ENCODE measurements at places on chromosomes 3 and 15.

DNA sequence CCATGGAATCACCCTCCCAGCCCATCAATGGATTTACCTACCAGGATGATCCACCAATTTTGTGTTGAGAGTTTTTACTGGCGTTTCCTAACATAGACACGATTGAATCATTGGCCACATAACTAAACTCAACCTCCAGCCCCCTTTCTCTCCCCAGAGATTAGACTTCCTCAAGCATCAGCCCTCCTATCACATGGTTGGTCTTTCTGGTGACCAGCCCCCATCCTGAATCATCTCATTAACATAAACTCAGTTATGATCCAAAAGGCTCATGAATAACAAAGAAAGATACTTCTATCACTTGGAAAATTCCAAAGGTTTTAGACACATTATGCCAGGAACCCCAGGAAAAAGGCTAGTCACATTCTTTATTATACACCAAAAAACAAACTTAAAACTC is 21.2 kb downstream of the PRKAR2A start:
- DNase-seq: no peak

- DNase-seq: no peak
These were observed 724.9 kb upstream of the ARRDC4 start for GRCh38 chr15:97235611-97235985.

- no peak for DNase-seq
These were observed 7.2 kb downstream of the TM4SF1 start for GRCh38 chr3:149369991-149370866.

DNA sequence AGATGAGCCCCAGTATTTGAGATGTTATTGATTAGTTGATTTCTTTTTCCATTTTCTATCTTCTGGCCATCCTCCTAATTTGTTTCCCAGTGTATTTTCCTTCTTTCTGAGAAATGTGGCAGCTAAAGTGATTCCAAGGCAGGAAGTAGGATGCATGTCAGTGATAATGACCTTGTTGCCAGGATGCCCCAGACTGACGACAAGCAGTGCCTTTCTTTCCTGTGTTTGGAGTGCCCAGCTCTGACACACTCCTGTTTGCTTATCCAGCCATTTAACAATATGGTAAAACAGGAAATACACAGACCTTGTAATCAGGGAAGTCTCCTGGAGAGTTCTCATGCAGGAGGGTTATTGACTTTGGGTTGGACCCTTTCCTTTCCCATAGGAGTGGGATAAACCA is 20.4 kb downstream of the TMOD2 start:
- DNase-seq: no peak

DNA sequence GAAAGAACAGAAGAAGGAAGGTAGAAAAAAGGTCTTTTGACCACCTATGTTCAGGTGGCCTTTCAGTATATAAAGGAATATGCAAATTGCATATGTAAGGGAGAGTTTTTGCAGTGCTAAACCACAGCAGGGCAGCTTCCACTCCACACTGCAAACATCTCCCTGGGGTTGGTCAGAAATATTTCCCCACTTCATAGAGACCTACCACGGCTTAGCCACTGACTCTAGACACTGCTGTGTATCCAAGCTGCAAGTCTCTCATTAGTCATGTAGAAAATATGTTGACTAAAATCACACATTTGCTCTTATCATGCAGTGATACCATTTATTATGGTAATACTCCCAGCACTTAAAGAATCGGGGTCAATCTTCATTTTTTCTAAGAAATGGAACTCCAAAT is 214.9 kb upstream of the NR2F2 start:
- DNase-seq: no peak

DNA sequence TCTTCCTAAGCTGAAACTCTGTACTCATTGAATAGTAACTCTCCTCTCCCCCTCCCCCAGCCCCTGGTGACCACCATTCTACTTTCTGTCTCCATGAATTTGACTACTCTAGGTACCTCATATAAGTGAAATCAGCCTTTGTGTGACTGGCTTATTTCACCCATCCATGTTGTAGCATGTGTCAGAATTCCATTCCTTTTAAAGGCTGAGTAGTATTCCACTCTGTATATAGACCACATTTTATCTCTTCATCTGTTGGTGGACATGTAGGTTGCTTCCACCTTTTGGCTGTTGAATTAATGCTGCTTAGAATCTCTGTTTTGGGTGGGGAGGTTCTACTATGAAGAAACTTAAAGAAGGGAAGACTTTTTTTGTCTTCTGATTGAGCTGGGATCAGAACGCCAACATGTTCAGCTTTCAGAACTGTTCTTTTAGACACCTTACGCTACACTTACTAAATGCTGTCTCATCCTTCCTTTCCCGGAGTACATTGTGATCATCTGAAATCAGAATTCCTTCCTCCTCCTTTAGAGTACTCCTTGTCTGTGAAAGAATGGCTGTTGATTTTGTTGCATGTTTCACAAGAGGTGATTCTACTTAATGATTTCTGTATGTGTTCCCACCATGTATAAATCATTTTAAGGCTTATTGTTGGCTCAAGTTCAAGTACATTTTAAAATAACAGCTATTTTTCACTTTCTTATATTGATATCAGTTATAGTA is 50.3 kb downstream of the MRPS25 start:
- no peak for DNase-seq

- no peak for DNase-seq
These were observed 29.3 kb downstream of the RFT1 start for GRCh38 chr3:53100818-53101466.

- DNase-seq: no peak
These were observed 829.3 kb upstream of the CFAP20DC start for GRCh38 chr3:59879031-59879581.

- DNase-seq: no peak
These were observed 41.1 kb upstream of the AP3B2 start for GRCh38 chr15:82750831-82751180.

GRCh38 chr3:129703913-129704312 is 97.4 kb upstream of the PLXND1 start:
- no peak for DNase-seq

DNA sequence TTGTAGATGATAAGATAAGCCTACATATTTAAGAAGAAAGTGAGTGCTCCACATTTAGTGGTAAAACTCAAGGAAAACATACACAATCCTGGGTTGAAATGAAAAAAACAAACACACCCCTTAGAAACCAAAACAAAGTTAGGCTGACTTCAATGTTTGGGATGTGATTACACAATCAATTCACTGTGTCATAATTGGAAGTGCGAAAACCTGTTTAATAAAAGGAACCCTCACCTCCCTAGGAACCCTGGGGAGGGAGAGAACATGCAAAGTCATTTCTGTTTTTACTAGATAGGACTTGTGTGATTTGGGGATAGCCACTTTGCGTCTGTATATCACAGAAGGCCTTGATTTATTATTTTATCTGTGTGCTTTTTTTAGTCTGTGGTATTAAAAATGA is 275.0 kb downstream of the NFKBIZ start:
- DNase-seq: no peak

DNA sequence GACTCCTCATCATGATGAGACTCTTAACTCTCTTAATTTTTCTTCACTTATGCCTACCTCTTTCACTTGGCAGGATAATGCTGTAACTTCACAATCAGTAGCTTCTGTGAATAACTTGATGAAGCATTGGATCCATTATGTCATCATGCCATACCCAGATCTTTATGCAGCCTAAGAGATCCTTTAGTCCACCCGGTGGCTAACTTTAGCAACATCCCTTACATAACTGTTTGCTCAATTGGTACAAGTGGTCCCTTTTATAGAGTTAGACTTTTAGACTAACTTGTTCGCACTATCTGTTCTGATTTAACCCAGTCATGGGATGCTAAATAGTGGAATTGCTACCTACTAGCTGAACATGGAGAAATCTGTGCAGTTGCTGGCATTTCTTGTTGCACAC is 184.5 kb downstream of the USP13 start:
- DNase-seq: no peak

- DNase-seq: no peak
These were observed 59.2 kb downstream of the UACA start for GRCh38 chr15:70704166-70704565.

- no peak for DNase-seq
These were observed 1.3 kb downstream of the MAP2K1 start for GRCh38 chr15:66388043-66388363.

- no peak for DNase-seq
These were observed 8.3 kb downstream of the TADA3 start for GRCh38 chr3:9783954-9784353.

- no peak for DNase-seq
These were observed 652.5 kb upstream of the NECTIN3 start for GRCh38 chr3:110419096-110419495.

GRCh38 chr15:74631935-74632560 is 16.4 kb downstream of the CLK3 start:
- no peak for DNase-seq

GRCh38 chr15:69126054-69126469 is 34.4 kb upstream of the GLCE start:
- no peak for DNase-seq

- DNase-seq: no peak
These were observed 601.7 kb downstream of the SI start for GRCh38 chr3:164476631-164477030.

DNA sequence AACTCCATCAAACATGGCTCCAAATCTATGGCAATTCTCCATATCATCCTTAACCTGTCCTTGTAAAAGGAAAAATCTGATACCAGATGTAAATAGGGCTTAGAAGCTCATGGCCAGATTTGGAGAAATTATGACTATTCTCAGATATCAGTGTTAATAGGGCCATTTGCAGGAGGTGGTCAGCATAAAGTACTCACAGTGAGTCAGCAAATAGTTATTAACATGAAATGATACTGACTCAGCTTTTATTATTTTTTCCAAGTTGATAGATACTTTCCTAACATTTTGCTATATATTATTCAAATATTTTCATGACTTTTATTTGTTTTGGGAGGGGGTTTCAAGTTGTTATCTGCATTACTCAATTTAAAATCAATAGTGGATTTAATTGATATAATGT is 255.8 kb downstream of the MFSD1 start:
- no peak for DNase-seq

GRCh38 chr3:182182531-182182968 is 470.8 kb downstream of the SOX2 start:
- DNase-seq: no peak

DNA sequence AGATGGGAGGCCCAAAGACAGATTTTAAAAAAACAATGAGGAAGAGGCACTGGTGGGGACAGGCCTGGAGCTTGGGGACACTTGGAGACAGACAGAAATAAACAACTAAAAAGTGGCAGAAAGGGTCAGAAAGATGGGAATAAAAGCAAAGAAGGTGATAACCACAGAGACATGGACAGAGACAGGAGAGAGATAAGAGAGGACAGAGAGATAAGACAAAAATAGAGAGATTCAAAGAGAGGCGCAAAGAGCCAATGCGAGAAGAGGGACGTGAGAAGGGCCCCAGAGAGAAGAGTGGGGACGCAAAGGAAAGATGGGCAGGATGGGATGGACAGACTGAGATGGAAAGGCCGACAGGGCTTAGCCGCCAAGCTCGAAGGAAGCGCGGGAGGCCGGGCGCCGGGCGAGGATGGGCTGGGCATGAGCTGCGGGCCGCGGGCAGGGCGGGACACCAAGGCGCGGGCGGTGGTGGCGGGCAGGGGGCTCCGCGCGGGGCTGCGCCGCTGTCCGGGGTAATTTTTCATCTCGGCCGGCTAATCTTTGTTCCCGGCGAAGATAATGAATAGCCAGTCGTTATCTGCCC is 3.1 kb upstream of the GATA2 start:
- no peak for DNase-seq

DNA sequence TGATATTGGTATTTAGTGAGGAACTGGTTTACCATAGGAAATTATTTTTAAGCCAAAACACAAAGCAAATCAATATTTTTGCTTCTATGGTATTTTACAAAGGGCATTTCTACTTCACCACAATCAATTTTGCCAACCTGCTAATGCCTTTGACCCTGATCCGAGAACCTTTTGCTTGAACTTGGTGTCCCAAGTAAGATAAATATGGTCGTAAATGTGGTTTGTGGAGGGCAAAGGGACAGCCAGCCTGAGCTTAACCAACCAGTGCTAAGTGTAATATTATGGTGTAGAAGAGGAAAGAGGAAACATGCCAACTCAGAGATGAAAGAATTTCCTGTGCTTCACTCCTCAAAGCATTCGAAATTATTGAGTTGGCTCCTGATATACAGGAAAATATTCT is 148.4 kb downstream of the C3orf38 start:
- DNase-seq: no peak

DNA sequence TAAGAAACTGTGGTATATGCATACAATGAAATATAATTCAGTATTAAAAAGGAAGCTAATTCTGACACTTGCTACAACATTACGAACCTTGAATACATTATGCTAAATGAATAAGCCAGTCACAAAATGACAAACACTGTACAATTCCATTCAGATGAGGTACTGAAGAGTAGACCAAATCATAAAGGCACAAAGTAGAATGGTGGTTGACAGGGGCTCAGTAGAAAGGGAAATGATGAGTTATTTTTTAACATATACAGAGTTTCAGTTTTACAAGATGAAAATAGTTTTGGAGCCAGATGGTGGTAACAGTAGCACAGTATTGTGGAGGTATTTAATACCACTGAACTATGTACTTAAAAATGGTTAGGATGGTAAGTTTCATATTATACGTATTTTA is 254.6 kb upstream of the RBMS3 start:
- DNase-seq: no peak

DNA sequence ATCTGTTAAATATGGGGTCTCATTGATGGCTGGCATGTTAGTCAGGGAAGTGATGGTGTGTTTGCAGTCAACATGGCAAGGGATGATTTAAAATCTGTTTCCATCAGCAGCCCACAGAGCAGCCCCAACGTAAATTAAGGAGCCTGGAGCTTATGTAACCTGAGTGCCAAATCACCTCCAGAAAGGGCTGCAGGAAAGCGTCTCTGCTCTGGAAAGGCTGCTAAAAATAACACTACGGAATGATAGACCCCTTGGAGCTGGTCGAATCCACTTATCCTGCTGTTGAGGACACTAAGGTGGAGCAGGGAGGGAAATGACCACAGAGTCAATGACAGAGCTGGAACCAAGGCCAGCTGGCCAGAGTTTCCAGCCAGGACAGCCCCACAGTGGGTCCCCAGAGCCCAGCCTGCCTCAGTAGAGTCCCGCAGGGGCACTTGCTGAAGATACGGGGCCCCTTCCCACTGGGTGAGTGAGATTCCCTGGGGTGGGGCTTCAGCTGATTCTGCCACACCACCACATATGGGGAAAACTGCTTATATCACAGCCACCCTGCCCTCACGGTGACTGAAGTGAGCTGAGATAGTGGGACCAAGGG is 63.5 kb downstream of the EPHB1 start:
- no peak for DNase-seq

- DNase-seq: no peak
These were observed 19.3 kb downstream of the PDIA5 start for GRCh38 chr3:123085932-123086627.

DNA sequence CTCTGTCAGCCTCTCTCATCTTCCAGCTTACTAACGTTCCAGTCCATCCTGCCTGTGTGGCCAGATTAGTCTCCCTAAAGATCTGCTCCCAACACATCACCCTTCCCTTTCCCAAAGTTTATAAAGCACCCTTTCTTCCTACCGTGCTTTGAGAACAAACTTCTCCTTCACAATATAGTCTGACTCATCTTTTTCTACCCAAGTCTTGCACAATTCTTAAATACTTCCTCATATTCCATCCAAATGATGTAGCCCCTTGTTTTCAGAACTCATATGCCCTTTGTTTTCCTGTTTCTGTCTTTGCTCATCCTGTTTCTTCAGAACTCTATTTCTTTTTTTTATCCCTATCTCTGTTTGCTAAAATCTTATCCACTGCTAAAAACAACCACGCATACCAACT is 326.8 kb downstream of the MFSD1 start:
- DNase-seq: no peak

Data from stimulated activated CD8-positive, alpha-beta memory T cell treated with anti-CD3 and anti-CD28 coated beads, Interleukin-7, amount 100 ng/mL, for 48 hours (primary cell).